Smooth muscle cell of the umbilical artery (primary cell): ENCODE measurements at places on chromosomes 6 and 20. TPM values are rescaled to one million over a fixed set of nuclear protein-coding genes. Genes with fewer than 3 reads are reported as not detected.

Gene BPI
- not detected in 2 replicates for total RNA-seq

Gene GINM1
- 69.0 and 92.1 TPM in 2 replicates for total RNA-seq

Gene CDKN1A
- 567 and 603 TPM in 2 replicates for total RNA-seq

Gene TAF4
- total RNA-seq, result 3.3 and 7.3 TPM in 2 replicates

Gene ATP9A
- total RNA-seq, result 22.3 and 28.6 TPM in 2 replicates

Gene C6orf141
- 0.59 and 0.69 TPM in 2 replicates for total RNA-seq

Gene PRND
- 0.09 and 0.30 TPM in 2 replicates for total RNA-seq

Gene MARCKS
- 170 and 194 TPM in 2 replicates for total RNA-seq

Gene PHACTR3
- total RNA-seq, result not detected in 2 replicates

Gene TSBP1
- total RNA-seq, result not detected in 2 replicates

Gene ADGRF5
- under 0.01 and 0.09 TPM in 2 replicates for total RNA-seq

Gene PRR18
- total RNA-seq, result not detected in 2 replicates

Gene NKAIN2
- not detected in 2 replicates for total RNA-seq

Gene C20orf202
- total RNA-seq, result not detected in 2 replicates

Gene DEF6
- 1.2 TPM in 2 replicates for total RNA-seq

Gene SLC22A3
- 142 and 243 TPM in 2 replicates for total RNA-seq

Gene BTN1A1
- total RNA-seq, result not detected in 2 replicates

Gene TPX2
- 4.2 and 28.5 TPM in 2 replicates for total RNA-seq

Gene NXT1
- total RNA-seq, result 20.1 and 20.2 TPM in 2 replicates

Gene RPS6KA2
- total RNA-seq, result 55.8 and 69.4 TPM in 2 replicates

Gene SLC13A3
- total RNA-seq, result 1.5 and 3.9 TPM in 2 replicates

Gene RNF39
- not detected in 2 replicates for total RNA-seq

Gene R3HDML
- total RNA-seq, result not detected in 2 replicates

Gene TTLL9
- total RNA-seq, result not detected in 2 replicates

Gene NOX3
- not detected in 2 replicates for total RNA-seq

Gene EPM2A
- 6.5 and 6.6 TPM in 2 replicates for total RNA-seq

Gene SRMS
- not detected in 2 replicates for total RNA-seq

Gene DNAH8
- total RNA-seq, result not detected in 2 replicates

Gene CPNE5
- 0.18 and 0.30 TPM in 2 replicates for total RNA-seq

Gene ENPP3
- total RNA-seq, result 0.59 TPM in 1 of 2 replicates, not detected in the other

Gene DDX27
- 26.1 and 41.7 TPM in 2 replicates for total RNA-seq

Gene CLDN20
- total RNA-seq, result not detected in 2 replicates
